Nucleus accumbens (tissue), 56 donors: ENCODE measurements at places on chromosomes 7 and 10.

GRCh38 chr7:50470250-50471163, 20.4 kb upstream of the FIGNL1 start:
- DNase-seq: no peak

DNA sequence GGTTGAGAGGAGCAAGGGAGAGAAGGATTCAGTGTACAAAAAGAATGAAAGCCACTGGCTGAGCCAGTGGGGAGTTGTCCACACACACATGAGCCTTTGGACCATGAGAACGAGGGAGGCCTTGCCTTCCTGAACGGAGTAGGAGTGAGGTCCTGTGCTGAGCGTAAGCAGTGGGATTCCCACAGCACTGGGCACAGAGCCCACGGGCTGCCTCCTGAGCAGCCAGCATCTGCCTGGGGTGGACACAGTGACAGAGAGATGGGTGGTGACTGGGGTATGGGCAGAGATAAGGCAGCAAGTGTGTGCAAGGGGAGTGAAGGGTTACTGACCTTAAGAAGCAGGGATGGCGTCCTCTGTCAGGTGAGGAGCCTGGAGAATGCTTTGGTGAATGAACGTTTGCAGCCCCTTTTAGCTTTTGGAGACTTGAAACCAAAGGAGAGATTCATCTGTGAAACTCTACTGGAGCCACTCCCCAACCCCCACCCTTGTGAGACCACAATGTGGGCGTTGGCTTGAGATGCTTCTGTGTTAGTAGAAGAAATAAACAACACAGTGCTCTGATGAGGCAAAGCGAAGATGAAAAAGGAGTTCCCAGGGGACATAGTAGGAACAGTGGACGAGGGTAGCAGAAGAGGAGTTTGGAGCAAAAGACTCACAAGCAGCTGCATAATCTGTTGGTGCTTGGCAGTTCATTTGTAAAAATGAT, 56.5 kb downstream of the FIGNL1 start:
- DNase-seq: no peak

DNA sequence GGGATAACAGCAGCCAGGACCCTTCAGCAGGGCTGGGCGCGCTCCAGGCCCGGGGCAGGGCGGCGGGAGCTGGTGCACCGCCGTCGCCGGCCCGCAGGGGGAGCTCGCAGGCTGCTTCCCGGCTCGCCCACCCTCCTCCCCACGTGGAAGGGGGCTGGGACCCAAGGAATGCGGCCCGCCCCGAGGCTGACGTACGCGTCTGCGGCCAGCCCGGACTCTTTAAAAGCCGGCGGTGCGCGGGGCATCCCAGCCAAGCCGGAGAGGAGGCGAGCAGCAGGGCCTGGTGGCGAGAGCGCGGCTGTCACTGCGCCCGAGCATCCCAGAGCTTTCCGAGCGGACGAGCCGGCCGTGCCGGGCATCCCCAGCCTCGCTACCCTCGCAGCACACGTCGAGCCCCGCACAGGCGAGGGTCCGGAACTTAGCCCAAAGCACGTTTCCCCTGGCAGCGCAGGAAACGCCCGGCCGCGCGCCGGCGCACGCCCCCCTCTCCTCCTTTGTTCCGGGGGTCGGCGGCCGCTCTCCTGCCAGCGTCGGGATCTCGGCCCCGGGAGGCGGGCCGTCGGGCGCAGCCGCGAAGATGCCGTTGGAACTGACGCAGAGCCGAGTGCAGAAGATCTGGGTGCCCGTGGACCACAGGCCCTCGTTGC, at the start of gene PFKFB3:
PFKFB3 (plus strand) TSS at position 249 of the 647 bp plus-strand sequence; CDS start at position 578, 329 bp downstream.
- DNase-seq: peak; percentile 88

DNA sequence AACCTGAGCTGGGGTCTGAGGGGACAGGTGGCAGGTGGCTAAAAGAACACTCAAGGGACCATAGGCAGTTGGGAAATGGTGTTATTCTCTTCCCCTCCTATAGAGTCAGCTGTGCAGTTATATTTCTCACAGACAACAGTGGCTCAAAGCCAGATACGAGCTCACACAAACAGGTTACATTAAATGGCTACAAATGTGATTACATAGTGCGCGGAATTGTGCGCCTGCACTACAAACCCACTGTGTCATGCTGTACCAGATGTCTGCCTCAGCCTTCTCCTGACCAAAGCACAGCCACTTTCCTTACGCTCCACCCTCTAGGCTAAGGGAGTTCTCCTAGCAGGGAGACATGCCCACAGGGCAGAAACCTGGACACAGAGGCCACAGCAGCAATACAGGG, 387.2 kb downstream of the CNTNAP2 start:
- no peak for DNase-seq

DNA sequence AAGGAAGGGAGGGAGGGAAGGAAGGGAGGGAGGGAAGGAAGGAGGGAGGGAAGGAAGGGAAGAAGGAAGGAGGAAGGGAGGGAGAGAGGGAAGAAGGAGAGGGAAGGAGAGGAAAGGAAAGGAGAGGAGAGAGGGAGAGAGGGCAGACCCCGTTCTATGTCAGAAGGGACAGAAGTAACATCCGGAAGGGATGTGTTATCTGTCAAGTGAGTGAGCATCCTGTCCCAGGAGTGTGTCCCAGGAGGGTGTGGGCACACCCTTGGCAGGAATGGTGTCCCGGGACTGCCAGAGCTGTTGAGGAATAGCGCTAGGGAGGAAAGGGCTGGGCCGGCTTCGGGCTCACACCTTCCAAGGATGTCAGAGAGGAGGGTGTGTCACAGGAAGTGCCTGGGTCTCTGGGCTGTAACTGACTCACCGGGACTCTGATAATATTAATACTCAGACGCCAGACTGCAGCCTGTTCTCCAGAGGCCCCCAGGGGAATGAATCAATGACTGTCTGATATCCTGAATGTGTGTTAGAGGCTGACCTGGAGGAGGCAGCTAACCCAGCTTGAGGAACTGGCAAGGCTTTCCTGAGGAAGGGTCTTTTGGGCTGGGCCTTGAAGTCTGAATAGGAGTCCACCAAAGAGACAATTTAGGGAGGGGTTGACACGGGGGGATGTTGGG, 125.6 kb upstream of the TNRC18 start:
- DNase-seq: no peak

DNA sequence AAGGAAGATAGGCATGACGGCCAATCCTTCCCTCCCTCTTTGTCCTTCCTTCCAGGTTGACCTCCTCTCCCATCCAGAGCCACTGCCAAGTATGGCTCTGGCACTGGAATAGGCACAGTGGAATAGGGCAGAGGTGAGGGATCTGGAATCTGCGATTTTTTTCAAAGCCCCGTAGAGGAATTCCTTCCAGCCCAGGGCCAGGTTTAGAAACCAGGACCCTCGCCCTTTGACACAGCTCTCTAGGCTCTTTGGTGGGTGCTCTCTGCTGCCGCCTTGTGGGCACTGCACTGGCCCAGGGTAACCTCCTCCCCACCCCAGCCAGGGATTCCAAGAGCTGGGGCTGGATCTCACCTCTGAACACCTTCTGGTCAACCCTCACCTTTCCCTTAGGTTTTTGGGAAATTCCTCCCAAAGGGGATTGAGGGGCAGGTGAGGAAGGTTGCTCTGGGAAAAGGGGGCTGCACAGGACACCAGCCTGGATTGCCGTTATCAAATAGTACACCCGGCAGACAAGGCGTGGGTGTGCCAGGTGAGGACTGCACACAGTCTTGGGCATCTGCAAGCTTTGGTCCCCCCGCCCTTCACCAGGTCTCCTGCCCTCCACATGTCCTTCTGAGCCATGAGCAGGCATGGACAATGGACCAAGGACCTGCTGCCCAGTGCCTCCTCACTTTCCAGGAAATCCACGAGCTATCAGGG, 22.8 kb downstream of the C10orf105 start:
- DNase-seq: no peak

GRCh38 chr7:97835296-97836138, 36.7 kb downstream of the ASNS start:
- peak; percentile 61 for DNase-seq

GRCh38 chr7:106057962-106058927, 53.9 kb downstream of the SYPL1 start:
- peak; percentile 90 for DNase-seq

GRCh38 chr10:65614956-65615565, 1310.8 kb upstream of the LRRTM3 start:
- DNase-seq: no peak

GRCh38 chr7:135194494-135195095, 16.7 kb downstream of the WDR91 start:
- no peak for DNase-seq

DNA sequence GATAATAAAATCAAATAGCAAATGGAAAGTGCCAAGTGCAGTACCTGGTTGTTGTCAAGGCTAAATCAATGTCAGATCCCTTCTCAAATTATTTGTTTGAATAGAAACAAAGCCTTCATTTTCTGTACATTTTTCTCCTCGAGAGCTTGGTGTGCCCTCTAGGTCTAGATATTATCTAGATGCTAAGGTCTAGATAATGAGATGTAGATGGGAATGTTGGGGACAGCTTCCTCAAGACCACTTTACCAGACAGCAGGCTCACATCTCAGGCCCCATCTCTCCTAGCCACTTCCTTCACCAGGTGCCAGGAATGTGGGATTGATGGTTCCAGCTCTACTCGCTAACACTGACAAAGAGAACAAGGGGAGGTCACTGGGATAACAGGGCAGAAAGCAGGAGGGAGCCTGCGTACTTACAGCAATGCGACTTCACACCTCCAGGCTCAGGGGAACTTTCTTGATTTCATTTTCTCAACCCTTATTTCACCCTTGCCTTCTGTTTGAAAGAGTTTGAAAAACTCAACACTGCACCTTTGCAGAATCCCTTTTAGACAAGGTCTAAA, 451.4 kb upstream of the VSTM2A start:
- no peak for DNase-seq

- no peak for DNase-seq
Measured at GRCh38 chr10:92492748-92493240, 81.1 kb downstream of the IDE start.

- no peak for DNase-seq
Measured at GRCh38 chr7:44693641-44694313, 54.9 kb upstream of the ZMIZ2 start.

DNA sequence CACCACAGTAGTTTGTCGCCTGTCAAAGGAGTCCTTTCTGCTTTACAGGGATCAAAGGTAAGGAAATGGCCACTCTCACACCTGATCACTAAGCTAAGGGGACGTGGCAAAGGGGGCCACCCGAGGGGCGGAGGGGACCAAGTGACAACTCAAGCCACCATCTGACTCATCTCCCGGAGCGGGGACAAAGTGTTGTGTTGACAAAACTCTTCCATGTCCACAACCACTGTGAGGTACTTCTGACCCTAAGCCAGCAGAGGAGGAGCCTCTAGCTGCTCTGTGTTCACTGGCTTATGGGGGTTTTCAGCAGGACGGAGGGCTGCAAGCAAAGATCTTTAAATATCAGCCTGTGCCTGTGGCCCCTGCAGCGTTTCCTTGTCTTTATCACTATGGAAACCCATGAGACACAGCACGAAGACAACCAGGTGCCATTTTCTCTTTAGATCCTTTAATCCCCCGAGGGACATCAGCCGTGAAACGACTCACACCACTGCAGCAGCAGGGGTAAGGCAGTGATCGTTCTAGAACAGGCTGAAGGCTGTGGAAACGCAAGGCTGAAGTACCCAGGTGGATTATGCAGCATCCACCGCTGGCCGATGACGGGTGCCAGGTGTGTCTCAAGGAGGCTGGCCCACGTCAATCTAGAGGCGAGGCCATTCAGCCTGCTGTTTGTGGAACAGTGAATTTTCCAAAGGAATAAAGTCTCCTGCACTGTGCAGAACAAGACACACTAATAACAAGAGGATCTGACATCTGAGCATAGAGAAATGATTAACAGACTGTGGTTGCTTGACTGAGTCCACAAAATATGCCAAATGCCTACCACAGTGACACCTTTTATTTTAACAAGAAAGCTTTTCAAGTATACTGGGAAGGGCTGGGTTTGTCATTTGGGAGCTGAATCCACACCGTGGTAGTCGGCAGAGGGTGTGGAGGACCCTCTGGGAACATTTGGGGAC, 26.6 kb upstream of the DDC start:
- no peak for DNase-seq

DNA sequence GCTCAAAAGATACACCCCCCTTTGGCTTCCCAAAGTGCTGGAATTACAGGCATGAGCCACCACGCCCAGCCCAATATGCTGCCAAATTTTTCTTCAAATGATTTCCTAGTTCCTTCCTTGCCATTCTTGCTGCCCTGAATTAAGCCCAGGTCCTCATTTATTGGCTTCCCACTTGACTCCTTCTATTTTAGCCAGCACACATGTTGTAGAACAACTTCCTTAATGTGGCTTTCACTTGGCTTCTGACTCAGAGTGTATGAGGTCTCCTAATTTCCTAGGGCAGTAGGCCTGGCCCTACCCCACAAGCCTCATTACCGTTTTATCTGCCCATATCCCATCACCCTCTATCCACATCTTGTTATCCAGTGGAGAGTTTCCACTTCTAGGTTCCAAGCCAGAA, 21.8 kb upstream of the HIPK2 start:
- no peak for DNase-seq

- no peak for DNase-seq
Measured at GRCh38 chr7:25311346-25311745, 83.1 kb upstream of the NPVF start.

DNA sequence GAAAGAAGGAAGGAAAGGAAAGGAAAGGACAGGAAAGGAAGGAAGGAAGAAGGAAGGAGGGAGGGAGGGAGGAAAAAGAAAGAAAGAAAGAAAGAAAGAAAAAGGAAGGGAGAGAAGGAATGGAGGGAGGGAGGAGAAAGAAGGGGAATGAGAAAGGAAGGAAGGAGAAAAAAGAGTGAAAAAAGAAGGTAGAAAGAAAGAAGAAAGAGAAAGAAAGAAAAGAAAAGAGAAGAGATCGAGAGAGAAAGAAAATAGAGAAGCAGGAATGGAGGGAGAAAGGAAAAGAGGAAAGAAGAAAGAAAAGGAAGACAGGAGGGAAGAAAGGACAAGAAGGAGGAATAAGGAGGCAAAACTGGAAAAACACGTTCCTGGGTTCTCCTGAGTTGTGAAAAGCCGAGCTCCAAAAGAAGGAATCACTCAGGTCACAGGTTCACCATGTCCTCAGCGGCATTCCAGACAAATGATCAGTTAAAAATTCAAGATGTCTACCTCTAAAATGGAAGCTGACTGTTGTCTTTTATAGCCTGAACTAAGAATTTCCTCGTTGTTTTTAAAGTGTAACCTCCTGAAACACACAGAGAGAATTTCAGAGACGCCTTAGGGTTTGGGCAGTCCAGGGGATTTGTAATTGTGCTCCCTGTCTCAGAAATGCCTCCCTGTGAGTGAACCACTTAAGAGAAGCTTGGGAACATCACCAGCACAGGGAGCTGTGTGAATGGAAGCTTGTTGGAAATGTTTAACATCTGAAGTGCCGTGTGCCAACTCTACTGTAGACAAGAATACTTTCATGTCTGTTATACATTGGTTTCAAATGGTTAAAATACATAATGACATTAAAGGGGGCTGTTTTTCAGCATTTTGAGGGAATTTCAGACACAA, 80.7 kb downstream of the INHBA start:
- DNase-seq: no peak

DNA sequence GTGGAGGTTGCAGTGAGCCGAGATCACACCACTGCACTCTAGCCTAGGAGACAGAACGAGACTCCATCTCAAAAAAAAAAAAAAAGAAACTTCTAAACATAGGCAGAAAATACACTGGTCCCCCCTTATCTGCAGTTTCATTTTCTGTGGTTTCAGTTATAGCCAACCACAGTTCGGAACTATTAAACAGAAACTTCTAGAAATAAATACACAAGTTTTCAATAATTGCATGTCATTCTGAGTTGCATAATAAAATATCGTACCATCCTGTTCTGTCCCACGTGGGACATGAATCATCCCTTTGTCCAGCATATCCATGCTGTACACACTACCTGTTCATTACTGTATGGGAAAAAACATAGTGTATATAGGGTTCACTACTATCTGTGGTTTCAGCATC, 8.0 kb downstream of the XRCC2 start:
- no peak for DNase-seq
